ENCODE measurements at places on chromosomes 16 and 17. TPM values are rescaled to one million over a fixed set of nuclear protein-coding genes. Genes with fewer than 3 reads are reported as not detected.
A peak's percentile ranks its signal among the peaks of the same experiment; 100 is the strongest.

DNA sequence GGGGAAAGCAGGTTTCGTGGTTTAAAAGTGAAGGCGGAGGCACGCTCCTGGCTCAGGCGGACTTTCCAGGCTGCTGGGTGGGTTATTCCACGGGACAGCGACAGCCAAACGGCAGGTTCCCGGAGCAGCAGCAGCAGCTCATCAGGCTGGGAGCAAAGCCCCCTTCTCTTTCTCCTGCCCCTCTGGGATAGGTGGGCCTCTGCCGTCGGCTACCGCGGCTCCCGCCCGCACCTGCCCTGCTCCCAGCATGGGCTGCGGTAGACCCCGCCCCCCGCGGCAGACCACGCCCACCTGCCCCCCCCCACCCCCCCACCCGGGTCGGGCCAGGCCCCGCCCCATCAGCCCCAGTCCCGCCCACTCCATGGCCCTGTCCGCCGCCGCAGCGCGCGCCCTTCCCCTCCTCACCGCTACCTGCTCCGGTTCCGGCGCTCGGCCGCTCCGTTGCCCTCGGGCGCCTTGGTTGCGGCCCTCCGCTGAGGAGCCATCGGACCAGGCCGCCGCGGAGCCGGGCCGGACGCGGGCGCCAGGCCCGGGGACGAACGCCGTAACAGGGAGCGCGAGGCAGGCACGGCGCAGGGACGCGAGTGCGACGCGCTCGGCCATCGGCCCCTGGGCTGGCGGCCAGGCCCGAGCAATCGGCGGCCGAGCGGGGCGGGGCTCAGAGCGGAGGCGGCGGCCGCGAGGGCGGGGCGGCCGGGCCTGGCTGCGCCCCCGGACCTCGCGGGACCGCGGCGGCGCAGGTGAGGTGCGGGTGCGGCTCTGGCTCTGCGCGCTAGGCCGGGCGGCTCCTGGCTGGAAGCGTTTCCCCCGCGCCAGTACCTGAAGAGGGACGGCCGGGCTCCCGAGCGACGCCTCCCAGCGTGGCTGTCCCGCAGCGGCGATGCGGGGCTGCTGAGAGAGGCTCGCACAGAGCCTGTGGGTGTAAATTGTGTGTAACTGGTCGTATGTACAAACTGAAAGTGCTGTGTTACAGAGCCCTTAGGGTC, at the start of the genes HEXD and OGFOD3:
Gene HEXD, plus strand, starts transcription at position 347 of the 986 bp plus-strand sequence. CDS start 1,453 bp downstream, outside the sequence.
Gene OGFOD3, minus strand, starts transcription at position 586 of the 986 bp plus-strand sequence. Its CDS starts 101 bp downstream, at position 485.
- peak; percentile 80 for DNase-seq

DNA sequence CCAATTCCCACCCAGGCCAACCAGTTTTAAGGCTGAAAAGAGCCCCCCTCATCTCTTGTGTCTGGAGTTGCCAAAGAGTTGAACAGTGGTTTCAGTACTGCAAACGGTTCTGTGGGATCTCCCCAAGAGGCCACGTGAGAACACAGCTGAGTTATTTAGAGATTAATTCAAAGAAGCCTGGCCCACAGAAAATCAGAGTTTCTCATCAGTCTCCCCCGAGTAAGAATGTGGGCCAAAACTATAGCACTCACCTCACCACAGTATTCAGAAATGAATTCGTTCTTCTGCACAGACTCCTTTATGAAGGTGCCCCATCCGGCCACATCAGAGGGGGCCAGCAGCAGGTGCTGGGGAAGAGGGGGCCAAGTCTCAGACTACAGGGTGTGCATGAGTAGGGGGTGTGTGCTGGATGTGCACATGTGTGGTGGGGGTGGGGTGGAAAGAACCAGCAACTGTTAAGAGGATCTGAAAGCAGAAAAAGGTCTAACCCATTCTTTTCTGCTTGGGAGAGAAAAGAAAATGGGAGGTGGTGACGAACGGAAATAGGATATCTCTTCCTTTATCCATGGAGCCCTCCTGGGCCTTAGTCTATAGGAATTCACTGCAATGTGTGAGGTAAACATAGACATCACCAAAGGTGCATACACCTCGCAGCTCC, 22.6 kb downstream of the CNTNAP1 start:
- no peak for DNase-seq

DNA sequence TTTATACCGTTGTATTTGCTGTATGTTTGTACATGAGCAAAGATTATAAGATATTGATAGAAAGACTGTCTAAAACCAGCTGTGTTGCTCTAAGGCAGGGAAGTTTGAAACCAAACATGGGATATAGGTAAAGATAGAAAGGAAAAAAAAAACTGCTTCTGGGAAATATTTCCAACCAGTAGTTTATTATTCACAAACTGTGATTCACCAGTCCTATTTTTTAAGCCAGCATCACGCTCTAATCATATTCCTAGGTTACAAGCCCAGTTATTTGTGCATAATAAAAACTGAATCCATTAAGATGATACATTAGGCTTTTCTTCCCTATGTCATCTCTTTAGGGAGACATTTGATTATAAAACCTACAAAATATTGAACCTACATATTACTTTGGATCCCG, 4.0 kb downstream of the ERN1 start:
- DNase-seq, result no peak

GRCh38 chr17:65820811-65821210, 259.4 kb upstream of the AXIN2 start:
- no peak for DNase-seq

DNA sequence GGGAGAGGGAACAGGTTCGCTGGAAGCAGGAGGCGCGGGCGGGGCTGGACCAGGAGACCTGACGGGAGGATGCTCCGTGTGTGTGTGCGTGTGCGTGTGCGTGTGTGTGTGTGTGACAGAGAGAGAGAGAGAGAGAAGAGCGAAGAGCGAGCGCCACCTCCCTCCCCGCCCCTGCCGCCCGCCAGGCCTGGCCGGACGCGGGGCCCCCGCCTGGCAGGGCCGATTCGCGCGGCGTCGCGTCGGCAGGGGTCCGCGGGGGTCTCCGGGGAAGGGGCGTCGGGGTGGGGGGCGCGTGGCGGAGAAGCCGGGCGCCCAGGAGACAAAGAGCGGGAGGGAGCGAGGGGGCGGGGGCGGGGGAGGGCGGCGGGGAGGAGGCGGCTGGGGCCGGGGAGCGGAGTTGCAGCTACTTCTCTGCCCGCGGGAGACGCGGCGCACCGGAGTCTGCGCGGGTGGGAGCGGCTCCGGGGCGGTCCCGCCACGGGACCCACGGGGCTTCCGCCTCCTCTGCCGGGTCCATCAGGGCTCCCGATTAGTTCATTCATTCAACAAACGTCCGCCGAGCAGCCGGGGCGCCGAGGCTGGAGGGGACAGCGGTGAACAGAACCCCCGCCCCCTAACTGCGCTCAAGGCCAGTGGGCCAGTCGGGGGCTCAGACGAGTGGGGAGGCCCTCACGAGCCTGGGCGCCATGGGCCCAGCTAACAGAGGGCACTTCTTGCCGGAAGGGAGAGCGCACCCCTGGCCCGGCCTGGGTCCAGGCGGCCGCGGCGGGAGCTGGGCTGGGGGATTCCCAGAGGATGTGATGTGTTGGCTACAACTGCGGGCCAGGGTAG, at the start of gene SAMD14:
Gene SAMD14, minus strand, starts transcription at position 433 of the 831 bp plus-strand sequence. CDS start 5,201 bp downstream, outside the sequence.
- no peak for DNase-seq

DNA sequence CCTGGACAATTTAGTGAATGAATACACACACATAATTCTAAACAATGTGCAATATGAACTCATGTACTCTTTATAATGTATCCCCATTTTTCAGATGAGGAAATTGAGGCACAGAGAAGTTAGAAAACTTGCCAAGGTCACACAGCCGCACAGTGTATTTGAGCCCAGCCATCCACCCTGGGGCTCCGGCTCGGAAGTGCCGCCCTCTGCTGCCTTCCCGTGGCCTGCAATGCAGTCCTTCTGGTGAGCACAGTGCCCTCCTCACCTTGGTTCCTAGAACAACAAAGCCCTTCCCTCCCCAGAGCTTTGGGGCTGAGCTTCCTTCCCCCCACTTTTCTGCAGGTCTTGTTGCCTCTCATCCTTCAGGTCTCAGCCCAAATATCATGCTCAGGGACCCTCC, 63.7 kb downstream of the C16orf78 start:
- no peak for DNase-seq

IRX5 gene
- total RNA-seq, result 0.12 TPM

CA5A gene
- 0.14 TPM for total RNA-seq

G6PC1 gene
- 17.3 TPM for total RNA-seq

DNA sequence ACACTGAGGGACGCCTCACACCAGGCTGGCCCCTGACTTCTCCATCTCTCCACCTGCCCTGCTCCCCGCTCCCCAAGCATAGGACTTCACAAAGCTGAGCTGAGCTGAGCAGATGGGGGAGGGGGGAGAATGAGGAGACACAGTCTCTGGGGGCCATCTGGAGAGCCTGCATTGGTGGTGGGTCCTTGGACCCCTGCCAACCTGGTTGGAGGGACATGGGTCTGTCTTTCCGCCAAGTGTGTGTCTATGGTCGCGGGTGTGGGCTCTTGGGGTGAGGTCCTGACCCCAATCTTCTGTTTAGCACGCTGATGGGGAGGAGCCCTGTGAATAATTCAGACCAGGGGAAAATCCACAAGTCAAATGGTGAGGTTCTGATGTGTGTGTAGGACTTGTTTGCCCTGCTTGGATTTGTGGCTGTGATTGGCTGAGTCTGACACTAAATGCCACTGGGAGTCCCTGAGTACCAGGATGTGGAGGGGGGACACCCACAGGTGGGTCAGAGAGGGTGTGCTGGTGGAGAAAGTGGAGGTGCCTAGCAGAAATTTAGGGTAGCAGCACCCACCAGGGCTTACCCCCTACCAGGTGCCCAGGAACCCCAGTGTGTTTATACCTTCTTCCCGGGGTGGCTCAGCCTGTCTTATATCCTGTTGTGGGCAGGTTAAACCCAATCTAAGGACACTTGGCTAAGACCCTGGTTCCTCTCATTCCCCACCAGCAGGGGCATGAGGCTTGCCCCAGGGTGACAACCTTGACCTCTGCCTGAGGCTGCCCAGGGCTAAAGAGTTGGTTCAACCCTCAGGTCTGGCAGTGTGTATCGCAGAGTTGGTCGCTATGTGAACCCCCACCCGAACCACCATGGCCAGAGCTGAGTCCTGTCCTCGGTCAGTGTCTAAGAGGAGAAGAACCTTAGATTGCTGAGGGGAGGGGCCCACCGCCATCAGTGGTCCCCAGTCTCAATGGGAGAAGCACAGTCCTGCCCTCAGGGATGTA, 2.1 kb downstream of the FMNL1 start:
- no peak for DNase-seq

- DNase-seq, result peak; percentile 83
Measured at GRCh38 chr16:23182206-23182678, 303 bp upstream of the SCNN1G start.

DNA sequence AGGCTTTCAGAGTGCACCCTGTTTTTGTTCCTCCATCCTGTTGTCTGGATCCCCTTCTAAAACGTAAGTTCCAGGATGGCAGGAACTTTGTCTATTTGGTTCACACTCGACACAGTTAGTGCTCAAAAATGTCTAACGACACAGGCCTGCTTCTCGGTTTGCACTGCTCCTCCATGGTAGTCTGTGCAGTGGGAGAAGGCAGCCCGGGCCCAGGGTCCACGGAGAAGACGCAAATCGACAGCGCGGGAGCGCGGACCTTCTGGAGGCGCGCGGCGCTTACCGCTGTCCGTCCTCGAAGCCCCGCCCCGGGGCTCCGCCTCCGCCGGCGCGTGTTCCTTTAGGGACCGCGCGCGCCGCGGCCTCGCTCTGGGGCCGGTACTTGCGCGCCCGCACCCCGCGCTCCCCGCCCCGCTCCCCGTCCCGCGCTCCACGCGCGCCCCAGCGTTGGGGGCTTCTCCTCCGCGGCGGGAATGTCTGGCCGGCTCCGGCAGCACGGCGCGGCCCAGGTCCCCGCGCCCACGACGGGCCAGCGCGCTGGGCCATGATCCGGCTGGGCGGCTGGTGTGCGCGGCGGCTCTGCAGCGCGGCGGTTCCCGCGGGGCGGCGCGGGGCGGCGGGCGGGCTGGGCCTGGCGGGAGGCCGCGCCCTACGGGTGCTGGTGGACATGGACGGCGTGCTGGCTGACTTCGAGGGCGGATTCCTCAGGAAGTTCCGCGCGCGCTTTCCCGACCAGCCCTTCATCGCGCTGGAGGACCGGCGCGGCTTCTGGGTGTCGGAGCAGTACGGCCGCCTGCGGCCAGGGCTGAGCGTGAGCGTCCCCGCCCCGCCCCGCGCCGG, at the start of gene NT5M:
Gene NT5M, plus strand, starts transcription at position 364 of the 837 bp plus-strand sequence. Its CDS starts 178 bp downstream, at position 542.
- peak; percentile 64 for DNase-seq

- no peak for DNase-seq
Measured at GRCh38 chr17:22278302-22279275, 586.3 kb downstream of the KCNJ18 start.

KRT28 gene
- not detected for total RNA-seq

SLFN14 gene
- not detected for total RNA-seq

- DNase-seq, result no peak
Measured at GRCh38 chr16:78065319-78065718, 34.1 kb upstream of the WWOX start.

PRSS27 gene
- 0.52 TPM for total RNA-seq

DNA sequence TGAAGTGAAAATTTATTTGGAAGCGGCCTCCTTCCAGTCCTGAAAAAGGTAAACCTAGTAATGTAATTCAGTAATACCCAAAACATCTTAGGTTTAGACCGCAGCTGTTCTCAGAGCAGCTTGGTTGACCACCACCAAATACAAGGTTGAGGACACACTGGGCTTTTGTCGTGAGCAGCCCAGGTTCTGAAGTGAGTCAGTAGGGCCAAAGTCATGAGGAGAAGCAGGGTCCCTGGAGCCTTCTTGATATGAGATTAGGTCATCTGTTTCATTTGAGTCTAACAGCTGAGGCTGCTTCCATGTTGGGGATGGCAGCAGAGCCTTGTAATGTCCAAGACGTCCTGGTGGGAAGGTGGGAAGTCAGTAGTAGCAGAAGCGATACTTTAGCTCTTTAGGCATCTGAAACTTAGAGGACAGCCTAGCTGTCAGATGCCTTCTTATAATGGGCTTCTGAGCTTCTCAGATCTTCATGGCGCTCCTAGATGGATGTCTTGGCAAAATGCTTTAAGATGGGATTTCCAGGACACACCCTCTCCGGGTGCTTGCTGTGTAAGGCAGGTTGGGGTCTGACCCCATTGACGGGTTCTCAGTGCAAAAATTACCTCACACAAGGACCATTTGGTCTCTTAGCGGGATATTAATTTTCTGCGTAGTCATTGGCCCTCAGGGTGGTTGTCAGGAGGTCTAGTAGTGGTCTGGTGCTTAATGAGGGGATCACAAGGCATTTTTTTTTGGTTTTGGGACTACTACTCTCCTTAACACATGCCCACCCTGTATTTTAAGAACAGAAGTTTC, 2.4 kb downstream of the ALKBH5 start:
- no peak for DNase-seq

- DNase-seq, result no peak
Measured at GRCh38 chr16:17125671-17126070, 345.1 kb downstream of the XYLT1 start.

DNA sequence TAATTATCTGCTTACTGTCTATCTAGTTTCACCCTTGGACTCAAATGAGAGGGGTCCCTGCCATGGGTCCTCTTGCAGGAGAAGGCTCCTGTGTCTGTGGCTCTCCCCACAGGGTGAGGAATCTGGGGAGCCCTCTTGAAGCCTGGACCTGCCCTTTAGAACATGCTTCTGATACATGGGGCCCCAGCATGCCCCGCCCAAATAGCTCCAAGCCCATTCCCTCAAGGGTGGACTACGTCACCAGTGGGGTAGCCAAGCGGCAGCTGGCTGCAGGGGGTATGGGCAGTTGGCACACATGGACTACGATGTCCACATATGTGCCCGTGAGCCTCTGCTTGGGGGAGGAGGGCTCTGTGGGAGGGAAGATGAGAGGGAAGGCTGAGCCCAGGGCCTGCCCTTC, 39.3 kb downstream of the ARHGAP27 start:
- no peak for DNase-seq

All from mucosa of gallbladder (tissue), 1 donor.